ENCODE measurements at places on chromosomes 12 and 14. TPM values are rescaled to one million over a fixed set of nuclear protein-coding genes. Genes with fewer than 3 reads are reported as not detected.

The POLE2 gene
- 8.0 TPM for total RNA-seq

The RNASE1 gene
- total RNA-seq: 387 TPM

The ANKRD33 gene
- total RNA-seq: 1.2 TPM

The CSRP2 gene
- 16.3 TPM for total RNA-seq

The VDR gene
- total RNA-seq: 0.18 TPM

The SCNN1A gene
- 0.24 TPM for total RNA-seq

The ACOT6 gene
- total RNA-seq: not detected

The KRT1 gene
- not detected for total RNA-seq

The TBC1D30 gene
- total RNA-seq: 13.8 TPM

The HOXC11 gene
- total RNA-seq: 0.23 TPM

The CYP27B1 gene
- total RNA-seq: 1.1 TPM

The FAM186B gene
- total RNA-seq: 0.12 TPM

The TAS2R7 gene
- total RNA-seq: not detected

The KRT85 gene
- total RNA-seq: not detected

The FGD6 gene
- 14.1 TPM for total RNA-seq

The REM2 gene
- not detected for total RNA-seq

The TDRD9 gene
- total RNA-seq: 0.10 TPM

The CLEC4A gene
- total RNA-seq: not detected

The SGPP1 gene
- total RNA-seq: 13.2 TPM

The MYF5 gene
- not detected for total RNA-seq

The A2ML1 gene
- total RNA-seq: not detected

The PLEKHG7 gene
- total RNA-seq: not detected

The PLCZ1 gene
- not detected for total RNA-seq

The TNFRSF1A gene
- 204 TPM for total RNA-seq

The SPIC gene
- not detected for total RNA-seq

The RTL1 gene
- total RNA-seq: not detected

The CCDC175 gene
- not detected for total RNA-seq

The TTC6 gene
- 0.06 TPM for total RNA-seq

The DPY19L2 gene
- 3.5 TPM for total RNA-seq

The CAPZA3 gene
- total RNA-seq: not detected

The SLC7A7 gene
- 27.2 TPM for total RNA-seq

The NPFF gene
- not detected for total RNA-seq

The AKAP6 gene
- total RNA-seq: 0.29 TPM

The CD163 gene
- not detected for total RNA-seq

The EID3 gene
- 5.8 TPM for total RNA-seq

The BCL11B gene
- total RNA-seq: not detected

The LARP4 gene
- total RNA-seq: 39.7 TPM

The IQSEC3 gene
- total RNA-seq: 0.18 TPM

The KLRC1 gene
- total RNA-seq: not detected

The PCNX4 gene
- total RNA-seq: 81.8 TPM

The TSPAN11 gene
- total RNA-seq: 31.1 TPM

The DDIT3 gene
- total RNA-seq: 14.0 TPM

The GRIP1 gene
- 0.39 TPM for total RNA-seq

The KRT73 gene
- not detected for total RNA-seq

The TSPAN19 gene
- 0.35 TPM for total RNA-seq

The OSGEP gene
- total RNA-seq: 56.8 TPM

The EPYC gene
- total RNA-seq: not detected

The TEP1 gene
- total RNA-seq: 22.7 TPM

The ZFHX2 gene
- 0.93 TPM for total RNA-seq

The FAM222A gene
- total RNA-seq: 1.0 TPM

The DTX1 gene
- total RNA-seq: 0.34 TPM

The GLIPR1L2 gene
- total RNA-seq: not detected

The RAD9B gene
- total RNA-seq: 0.29 TPM

The TMEM260 gene
- total RNA-seq: 16.5 TPM

The SLC39A2 gene
- total RNA-seq: not detected

The OVCH1 gene
- total RNA-seq: not detected

The TAS2R8 gene
- total RNA-seq: not detected
